ENCODE measurements at places on chromosomes 1 and 21. TPM values are rescaled to one million over a fixed set of nuclear protein-coding genes. Genes with fewer than 3 reads are reported as not detected.
A peak's percentile ranks its signal among the peaks of the same experiment; 100 is the strongest.

The VSIG8 gene
- not detected for total RNA-seq

The SPATA45 gene
- total RNA-seq, result 0.56 TPM

The ZBTB17 gene
- total RNA-seq, result 24.6 TPM

The ADAMTS4 gene
- total RNA-seq, result 14.6 TPM

GRCh38 chr1:168603501-168604110, 27.2 kb downstream of the XCL1 start:
- peak; percentile 78 for DNase-seq

- DNase-seq, result peak; percentile 22
These were observed 55.2 kb upstream of the PALMD start for GRCh38 chr1:99590578-99591209.

DNA sequence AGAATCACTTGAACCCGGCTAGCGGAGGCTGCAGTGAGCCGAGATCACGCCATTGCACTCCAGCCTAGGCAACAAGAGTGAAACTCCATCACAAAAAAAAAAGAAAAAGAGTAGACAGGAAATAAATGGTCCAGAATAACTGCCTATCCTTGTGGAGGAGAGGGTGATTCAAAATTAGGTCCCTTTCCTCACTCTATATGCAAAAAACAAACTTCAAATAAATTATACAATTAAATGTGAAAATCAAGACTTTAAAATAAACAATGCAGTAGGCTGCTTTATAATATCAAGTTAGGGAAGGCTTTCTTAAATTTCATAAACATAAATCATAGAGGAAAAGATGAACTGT, 26.4 kb downstream of the MRPL39 start:
- DNase-seq, result no peak

DNA sequence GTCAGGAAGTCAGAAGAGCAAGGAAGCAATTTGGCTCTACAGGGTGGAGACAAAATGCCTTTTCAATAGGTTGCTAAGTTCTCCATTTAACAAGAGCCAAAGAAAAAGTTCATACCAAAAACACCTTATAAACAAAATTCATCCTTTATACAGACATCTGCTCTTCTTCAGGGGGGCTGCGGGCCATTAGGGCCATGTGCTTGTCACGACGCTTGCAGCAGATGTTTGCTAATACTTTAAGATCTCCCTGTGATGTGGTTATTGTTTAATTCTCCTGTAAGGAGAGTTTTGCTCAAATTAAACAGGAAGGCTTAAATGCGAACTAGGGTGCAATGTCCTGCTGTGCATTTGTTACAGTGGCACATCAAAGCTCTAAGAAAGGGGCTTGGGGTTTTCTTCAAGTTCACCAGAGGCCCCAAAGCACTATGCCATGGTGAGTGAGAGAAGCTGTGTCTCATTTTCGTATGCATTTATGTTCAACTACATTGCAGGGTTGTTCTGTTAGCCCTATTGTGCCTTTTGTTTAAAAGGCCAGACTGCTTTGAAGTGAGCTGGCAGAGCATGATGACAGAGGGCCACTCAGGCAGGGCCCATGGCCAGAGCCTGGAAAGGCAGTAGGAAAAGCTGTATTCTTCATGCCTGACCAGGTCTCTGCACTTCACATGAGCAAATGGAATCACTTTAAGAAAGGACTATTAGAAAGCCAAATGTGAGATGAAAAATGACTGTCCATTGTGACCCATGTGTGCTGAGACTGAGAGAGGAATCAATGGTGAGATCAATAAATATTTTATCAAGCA, 24.8 kb upstream of the NTPCR start:
- DNase-seq, result no peak

- no peak for DNase-seq
These were observed 13.7 kb upstream of the CCN1 start for GRCh38 chr1:85566890-85567289.

DNA sequence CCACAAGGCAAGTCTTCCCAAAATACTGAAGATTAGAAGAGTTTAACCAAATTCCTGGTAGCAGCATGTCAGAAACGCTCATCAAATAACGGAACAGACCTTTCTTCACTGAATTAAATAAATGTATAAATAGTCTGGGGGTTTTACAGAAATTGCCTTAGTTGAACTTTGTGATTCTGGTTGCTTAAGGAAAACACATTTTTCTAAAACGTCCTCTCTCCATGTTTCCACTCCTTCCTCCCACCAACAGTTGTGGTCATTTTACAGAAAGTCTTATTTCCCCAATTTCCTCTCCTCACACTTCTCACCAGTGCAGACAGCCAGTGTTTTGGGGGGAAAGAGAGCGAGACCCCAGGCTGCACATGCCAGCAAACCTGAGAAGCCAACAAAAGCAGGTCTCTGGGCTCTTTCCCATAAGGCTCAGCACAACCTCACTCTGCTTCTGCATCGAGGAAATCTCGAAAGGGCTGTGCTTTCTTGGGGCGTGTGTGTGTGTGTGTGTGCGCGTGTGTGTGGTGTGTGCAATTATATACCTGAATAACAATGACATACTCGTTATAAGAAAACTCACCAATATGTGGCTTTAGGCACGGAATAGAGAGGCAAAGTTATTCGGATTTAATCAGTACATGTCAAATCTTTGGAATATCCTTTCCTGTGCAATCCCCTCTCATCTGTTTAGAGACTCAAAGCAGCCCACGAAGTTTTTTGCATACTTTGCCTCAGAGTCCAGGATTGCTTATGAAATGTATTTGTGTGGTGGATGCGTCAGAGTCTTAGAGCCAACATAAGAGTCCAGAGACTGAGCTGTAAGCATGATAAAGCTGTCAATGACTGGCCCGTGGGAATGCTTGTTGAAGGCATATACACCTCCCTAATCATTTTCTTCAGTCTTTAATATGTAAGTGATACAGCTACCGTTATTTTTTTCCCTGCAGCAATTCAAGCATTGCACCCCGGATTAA, 2.0 kb downstream of the KCNJ15 start:
- DNase-seq, result no peak

GRCh38 chr1:68279846-68280245, 47.5 kb upstream of the WLS start:
- DNase-seq, result no peak

- no peak for DNase-seq
These were observed 223.6 kb upstream of the ADGRL2 start for GRCh38 chr1:81577004-81577697.

Data from heart right ventricle (tissue), 16 donors.